ENCODE measurements at places on chromosomes 7 and 10.
A peak's percentile ranks its signal among the peaks of the same experiment; 100 is the strongest.

- no peak for DNase-seq
These were observed at the start of gene TRIM8 for GRCh38 chr10:102644066-102644645. TRIM8 (plus strand) TSS chr10:102644479; CDS start chr10:102644618, 139 bp downstream.

DNA sequence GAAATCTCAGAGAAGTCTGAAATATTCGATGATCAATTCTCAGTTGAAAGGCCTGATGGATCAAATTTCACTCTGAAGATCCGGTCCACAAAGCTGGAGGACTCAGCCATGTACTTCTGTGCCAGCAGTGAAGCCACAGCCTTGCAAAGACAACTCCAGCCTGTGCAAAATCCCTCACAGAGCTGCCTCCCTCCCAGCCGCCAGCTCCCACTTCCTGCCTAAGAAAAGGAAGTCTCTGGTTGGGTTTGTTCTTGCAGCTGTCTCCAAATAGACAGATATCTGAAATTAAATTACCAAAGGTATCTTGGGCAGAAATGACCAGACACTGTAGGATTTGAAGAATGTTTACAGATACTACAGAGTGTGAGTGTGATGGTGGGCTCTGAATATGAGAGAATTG lies 43.4 kb upstream of the PRSS58 start:
- no peak for DNase-seq

GRCh38 chr10:58477902-58478301 lies 34.8 kb upstream of the BICC1 start:
- DNase-seq, result no peak

GRCh38 chr7:40199076-40199802 lies 64.4 kb downstream of the SUGCT start:
- DNase-seq, result peak; percentile 41

- no peak for DNase-seq
These were observed 53.4 kb downstream of the COL17A1 start for GRCh38 chr10:104032144-104032775.

- DNase-seq, result no peak
These were observed 15.2 kb downstream of the PALD1 start for GRCh38 chr10:70493660-70494234.

DNA sequence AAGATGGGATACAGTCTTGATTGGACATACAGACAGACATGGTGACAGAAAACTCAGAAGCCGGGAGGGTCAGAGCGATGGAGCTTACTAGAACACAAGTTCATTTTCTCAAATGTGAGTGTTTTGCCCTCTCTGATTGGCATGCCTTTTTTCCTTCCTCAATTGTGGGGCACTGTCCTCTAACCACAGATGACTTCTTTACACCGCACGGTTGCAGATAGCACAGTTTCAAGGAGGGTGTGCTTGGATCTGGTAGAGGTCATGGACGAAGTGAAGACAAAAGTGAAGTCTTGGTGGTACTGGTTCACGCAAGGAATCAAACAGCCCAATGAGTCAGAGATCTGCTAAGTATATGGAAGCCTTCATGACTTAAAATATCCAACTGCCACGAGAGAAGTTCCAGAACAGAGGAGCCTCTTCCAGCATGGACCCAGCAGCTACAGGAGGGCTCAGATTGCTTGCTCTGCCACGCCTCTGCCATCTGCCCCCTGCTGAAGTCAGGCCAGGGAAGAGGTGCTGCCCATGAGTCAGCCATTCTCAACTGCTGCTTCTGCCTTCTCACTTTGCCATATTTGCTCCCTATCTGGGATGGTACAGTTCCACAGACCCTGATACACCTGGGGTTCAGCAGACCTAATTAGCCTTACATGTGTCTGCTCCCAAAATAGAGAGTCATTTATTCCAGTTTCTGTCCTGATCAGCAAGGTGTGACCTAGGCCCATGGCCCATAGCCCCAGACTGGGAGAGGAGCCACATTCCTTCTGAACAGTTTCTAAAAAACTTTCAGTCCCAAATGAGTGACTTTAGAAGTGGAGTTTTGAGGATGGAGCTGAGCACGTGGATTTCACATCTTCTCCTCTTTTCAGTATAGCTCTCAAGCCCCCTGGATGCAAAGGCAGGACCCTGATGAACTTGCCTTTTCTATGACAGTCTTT lies 413.8 kb downstream of the KCNMA1 start:
- no peak for DNase-seq

DNA sequence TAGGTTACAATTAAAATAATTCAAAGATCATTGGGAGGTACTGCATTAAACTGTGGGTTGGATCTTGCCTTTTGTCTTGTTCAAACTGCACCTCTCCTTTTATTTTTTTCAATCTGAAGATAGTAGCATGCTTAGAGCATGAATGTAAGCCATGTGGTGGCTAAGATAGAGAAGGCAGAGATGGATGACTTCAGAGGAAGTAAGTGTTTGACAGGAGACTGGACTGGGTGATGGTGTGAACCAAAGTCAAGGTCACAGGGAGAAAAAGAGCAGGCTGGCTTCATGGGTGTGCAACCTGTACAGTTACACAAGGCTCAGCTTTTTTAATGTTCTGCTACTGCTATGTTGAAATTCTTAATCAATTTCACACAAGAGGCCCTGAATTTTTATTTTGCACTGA lies 85.6 kb downstream of the ZEB1 start:
- no peak for DNase-seq

- DNase-seq, result no peak
These were observed 61.0 kb upstream of the AOAH start for GRCh38 chr7:36784991-36785940.

- no peak for DNase-seq
These were observed 6.9 kb upstream of the LFNG start for GRCh38 chr7:2512713-2513112.

DNA sequence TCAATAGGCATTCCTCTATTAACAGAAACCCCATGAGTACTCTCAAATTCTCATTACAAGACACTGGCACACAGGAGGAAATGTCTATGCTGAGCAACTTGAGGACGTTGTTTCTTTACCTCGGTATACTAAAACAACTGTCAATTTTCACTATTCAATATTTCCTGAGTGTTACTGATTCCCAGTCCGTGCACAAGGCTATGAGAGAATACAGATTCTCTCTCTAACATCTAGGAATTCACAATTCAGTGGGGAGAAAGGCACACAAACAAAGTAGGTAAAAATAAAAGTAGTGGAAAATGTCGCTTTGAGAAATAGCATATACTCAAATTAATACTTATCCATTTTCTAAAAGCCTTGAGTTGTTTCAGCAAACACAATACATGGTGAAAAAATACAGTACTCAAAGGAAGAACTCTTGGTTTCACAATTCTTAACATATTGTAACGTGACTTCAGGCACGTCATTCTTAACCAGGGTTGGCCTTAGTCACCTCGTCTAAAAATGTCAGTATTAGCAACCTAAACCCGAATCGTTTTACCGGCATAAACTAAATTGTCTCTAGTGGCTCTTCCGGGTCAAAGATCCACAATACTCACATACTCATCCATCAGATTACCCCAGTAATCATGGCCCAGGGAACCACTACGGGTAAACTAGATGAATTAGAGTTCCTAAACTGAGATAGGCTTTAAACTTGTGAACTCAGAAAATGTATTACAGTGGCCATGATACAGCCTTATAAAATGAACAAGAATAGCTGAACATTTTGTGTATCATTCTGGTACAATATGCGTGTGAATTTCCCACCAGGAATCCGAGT lies 1.5 kb downstream of the IPMK start:
- DNase-seq, result no peak

DNA sequence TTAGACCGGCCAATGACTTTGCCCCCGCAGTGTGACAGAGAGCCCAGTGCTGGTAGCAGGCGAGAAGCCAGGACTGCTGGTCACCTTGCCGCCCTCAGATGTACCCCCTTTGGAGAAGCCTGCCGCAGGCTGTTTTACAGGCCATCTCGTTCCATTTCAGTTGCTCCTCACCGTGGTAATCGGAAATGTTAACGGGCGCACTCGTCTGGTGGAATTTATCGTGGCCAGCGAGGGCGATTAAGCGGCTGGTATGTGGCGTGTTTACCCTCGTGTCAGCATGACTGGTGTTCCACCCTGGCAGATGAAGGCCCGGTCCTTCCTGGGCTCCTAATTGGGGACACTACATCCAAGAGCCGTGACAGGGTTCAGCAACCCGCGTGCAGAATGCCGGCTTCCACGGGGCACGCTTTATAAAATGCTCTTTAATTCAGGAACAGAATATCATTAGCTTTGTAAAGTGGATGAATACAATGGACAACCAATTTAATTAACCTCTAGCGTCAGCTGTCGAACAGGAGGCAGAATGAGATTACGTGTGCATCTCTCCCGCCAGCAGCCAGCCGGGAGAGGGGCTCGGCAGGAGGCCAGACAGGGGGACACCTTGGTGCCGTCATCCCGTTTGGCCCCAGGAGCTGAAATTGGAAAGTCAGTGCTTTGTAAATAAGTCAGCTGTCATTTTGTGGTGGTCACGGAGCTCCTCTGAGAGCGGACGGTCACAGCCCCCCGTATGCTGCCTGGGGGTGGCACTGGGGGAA lies 108.3 kb downstream of the NKX6-2 start:
- DNase-seq, result no peak

- no peak for DNase-seq
These were observed 17.0 kb downstream of the TRPV5 start for GRCh38 chr7:142916508-142916907.

GRCh38 chr7:2436341-2437104 lies 33.1 kb downstream of the CHST12 start:
- DNase-seq, result no peak

DNA sequence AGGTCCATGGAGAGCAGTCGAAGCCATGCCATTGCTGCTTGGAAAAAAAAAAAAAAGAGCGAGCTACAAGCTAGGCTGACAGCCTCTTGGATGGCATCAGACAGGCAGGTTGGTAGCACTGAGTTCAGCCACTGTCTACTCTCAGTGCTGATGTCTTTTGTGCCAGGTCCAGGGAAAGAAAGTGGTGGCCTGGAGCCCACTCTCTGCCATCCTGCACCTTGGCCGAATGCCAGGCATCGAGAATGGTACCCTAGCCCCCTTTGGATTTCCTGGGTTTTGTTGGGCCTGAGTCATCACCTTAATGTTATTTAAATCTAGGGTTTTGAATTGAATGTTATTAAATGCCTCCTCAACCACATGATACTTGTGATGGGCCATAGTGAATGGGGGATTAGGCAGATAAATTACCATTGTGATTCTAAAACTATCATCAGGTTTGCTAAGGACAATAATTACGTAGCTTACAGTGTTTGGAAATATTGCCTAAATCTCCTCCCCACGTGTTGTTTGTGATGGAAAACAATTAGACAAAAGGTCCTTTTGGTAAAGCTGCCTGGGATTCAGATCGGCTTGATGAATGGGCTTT lies 195.7 kb upstream of the GPR26 start:
- DNase-seq, result no peak

GRCh38 chr7:28245123-28245878 lies 64.7 kb upstream of the JAZF1 start:
- DNase-seq, result no peak

GRCh38 chr7:146355216-146355615 lies 238.6 kb downstream of the CNTNAP2 start:
- DNase-seq, result no peak

DNA sequence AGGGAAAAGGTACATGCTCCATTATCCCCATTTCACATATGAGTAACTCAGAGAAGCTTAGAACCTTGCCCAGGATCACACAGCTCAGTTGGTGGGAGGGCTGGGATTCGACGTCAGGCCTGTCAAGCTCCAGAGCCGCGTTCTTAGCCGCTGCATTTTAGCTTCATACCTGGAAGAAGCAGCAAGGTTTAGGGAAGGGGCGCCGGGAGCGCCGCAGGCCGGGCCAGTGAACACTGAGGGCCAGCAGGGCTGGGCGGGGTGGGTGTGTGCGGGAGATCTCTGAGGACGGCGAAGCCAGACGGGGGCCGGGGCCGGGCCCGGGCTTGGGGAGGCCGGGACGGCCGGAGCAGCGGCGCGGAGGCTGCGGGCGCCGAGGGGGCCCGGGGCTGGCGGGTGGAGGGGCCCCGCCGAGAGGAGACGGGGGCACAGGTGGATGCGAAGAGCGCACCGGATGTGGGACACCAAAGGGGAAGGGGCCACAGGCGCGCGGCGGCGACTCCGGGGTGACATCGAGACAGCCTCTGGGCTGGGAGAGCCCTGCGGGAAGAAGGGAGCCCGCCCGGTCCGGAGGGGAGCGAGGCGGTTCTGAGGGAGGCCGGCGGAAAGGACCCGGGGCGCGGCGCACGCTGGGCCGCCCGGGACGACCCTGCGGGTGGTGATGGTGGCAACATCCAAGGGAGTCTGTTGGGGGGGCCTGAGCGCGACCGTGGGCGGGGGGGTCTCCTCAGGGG lies 498 bp downstream of the NDST2 start:
- peak; percentile 45 for DNase-seq

- no peak for DNase-seq
These were observed 36.7 kb upstream of the ABLIM1 start for GRCh38 chr10:114694752-114695151.

DNA sequence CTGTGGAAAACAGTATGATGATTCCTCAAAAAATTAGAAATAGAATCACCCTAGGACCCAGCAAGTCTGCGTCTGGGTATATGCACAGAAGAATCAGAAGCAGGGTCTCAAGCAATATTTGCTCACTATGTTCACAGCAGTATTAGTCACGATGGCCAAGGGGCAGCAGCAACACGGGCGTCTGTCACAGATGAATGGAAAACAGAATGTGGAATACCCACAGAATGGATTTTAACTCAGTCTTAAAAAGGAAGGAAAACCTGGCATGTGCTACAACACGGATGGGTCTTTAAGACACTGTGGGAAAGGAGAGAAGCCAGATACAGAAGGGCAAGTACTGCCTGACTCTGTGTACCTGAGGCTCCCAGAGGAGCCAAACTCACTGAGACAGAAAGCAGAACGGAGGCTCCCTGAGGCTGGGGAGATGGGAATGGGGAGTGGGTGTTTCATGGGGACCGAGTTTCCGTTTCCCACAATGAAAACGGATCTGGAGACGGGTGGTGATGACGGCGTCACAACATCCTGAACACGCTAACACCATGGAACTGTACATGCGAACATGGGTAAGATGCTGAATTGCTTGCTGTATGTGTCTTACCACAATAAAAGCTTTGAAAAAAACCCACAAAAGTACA lies 36.7 kb upstream of the INPP5A start:
- no peak for DNase-seq

GRCh38 chr7:22094413-22095342 lies 149.0 kb upstream of the CDCA7L start:
- no peak for DNase-seq

- no peak for DNase-seq
These were observed 101.0 kb downstream of the DIP2C start for GRCh38 chr10:588246-589165.

- DNase-seq, result peak; percentile 49
These were observed 94.4 kb upstream of the SEMA3C start for GRCh38 chr7:81013083-81013817.

- DNase-seq, result no peak
These were observed 38.8 kb downstream of the EPC1 start for GRCh38 chr10:32308027-32308603.

GRCh38 chr7:106016331-106016730 lies 53.3 kb downstream of the CDHR3 start:
- DNase-seq, result no peak

DNA sequence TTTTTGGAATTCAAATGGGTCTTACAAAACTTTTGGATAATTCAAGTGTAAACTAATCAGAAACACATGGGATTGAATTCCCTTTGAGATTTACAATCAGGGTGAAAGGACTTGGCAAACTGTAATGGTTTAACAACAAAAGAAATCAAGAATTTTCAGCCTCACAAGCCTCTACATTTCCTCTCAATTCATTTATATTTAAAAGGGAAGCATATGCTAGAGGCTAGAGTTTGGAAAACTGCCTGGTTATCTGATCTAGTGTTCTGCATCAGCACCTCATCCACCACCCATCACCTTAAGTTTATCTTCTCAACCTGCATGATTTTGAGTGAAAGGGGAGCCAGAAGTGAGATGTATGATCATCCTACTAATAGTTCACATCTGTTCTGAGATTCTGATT lies 120.7 kb downstream of the TES start:
- DNase-seq, result no peak

GRCh38 chr10:72685264-72685921 lies 6.5 kb upstream of the MCU start:
- DNase-seq, result no peak
